ENCODE measurements at places on chromosomes 1 and 21. TPM values are rescaled to one million over a fixed set of nuclear protein-coding genes. Genes with fewer than 3 reads are reported as not detected.

GRCh38 chr1:184442260-184442659 is 55.4 kb downstream of the C1orf21 start:
- H3K4me3 ChIP-seq = no peak overlapping the region
- DNase-seq = no peak
- H3K27me3 ChIP-seq = no peaks in the 10 kb centered on the region
- no peak overlapping the region for H3K27ac ChIP-seq

DNA sequence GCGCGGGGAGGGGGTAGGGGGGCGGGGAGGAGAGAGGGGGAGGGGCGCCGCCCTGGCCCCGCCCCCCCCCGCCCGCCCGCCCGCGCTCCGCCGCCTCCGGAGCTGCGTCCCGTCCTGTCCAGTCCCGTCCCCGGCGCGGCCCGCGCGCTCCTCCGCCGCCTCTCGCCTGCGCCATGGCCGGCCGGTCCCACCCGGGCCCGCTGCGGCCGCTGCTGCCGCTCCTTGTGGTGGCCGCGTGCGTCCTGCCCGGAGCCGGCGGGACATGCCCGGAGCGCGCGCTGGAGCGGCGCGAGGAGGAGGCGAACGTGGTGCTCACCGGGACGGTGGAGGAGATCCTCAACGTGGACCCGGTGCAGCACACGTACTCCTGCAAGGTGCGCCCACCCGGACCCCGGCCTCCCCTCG is at the start of gene AGRN:
TSS of gene AGRN (plus strand) at position 121 of the 405 bp plus-strand sequence. CDS start at position 174, 53 bp downstream.
- no peak within 1 kb of the TSS for H3K27ac ChIP-seq
- DNase-seq = peak; percentile 39
- H3K4me3 ChIP-seq = peak within 1 kb of the TSS; percentile 72
- peaks cover 7% of the 10 kb centered on the region for H3K27me3 ChIP-seq

DNA sequence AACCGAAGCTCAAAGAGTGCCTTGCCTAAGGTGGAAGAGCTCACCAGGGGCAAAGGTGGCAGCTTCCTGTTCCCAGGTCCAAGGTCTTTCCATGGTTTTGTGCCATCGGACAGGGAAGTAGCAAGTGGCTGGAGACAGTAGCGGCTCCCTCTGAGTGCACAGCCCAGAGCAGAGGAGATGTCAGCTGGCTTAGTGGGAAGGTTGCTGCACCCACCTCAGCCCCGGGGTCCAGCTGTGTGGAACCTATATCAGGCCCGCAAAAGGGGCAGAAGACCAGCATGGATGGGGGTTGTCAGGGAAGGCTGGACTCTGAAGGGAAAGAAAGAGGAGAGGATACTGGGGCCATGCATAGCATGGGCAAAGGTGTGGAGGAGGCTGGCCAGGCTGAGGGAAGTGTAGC is 6.8 kb downstream of the IKBKE start:
- no peak for DNase-seq
- H3K27me3 ChIP-seq = no peaks in the 10 kb centered on the region
- no peak overlapping the region for H3K27ac ChIP-seq
- H3K36me3 ChIP-seq = peaks cover 28% of the 10 kb centered on the region
- no peak overlapping the region for H3K4me3 ChIP-seq

DNA sequence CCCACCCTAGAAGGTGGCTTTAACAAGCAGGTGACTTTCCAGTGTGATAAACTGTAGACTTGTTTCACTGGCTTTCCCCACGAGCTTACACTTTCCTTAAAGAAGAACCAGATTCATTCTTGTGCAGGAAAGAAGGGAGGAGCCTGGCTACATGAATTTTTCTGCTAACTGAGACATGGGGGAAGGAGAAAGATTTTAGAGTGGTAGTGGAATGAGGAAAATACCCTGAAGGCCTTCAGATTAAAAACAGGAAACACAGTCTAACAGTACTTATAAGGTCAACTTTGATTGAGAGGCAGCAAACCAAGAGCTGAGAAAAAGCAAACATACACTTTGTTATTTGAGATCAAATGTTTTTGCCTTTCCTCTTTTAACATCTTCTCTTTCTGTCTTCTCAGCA is 640.9 kb upstream of the PLXNA2 start:
- H3K36me3 ChIP-seq = no peaks in the 10 kb centered on the region
- H3K4me3 ChIP-seq = no peak overlapping the region
- no peaks in the 10 kb centered on the region for H3K27me3 ChIP-seq
- no peaks in the 10 kb centered on the region for H3K4me1 ChIP-seq
- H3K27ac ChIP-seq = no peak overlapping the region
- DNase-seq = no peak

DNA sequence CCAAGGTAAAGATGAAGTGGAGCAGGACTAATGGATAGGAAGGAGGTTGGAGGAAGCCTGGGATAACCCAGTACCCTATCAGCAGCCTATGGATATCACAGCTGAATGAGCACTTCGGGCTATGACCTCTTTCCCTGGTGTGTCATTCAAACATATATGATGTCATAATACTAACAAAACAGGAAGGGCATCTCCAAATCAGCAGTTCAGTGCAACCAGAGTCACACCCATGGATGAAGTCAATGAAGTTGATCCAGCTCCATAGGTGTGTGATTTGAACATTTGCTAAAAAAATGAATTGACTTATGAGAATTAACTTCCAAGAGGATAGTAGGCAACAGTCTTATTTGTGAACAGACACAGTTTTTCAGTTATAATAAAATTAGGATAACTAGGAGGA is 1.7 kb upstream of the C1orf116 start:
- no peaks in the 10 kb centered on the region for H3K36me3 ChIP-seq
- H3K4me3 ChIP-seq = no peak overlapping the region
- H3K4me1 ChIP-seq = no peaks in the 10 kb centered on the region

DNA sequence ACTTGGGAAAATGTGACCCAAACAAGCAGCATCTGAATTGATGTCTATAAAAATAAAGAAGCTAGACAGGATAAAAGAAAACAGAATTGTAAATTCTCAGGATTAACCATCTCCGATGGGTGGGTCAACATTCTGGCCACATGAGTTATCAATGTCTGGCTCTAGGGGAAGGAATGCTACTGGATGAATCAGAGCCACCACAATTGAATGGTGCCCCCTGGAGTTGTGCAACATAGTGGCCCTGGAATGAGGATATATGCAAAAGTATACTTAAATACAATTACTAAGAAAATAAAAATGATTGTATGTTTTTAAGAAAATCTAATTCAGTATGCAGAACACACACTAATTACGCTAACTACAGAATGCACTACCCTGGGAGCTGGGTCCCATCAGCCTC is 185.6 kb downstream of the TGFBR3 start:
- peaks cover 7% of the 10 kb centered on the region for H3K36me3 ChIP-seq
- H3K4me1 ChIP-seq = peaks cover 46% of the 10 kb centered on the region
- H3K27me3 ChIP-seq = no peaks in the 10 kb centered on the region
- H3K4me3 ChIP-seq = peak overlapping the region; percentile 25
- DNase-seq = no peak

- H3K4me1 ChIP-seq = peaks cover 5% of the 10 kb centered on the region
- no peak for DNase-seq
- H3K27me3 ChIP-seq = peaks cover 6% of the 10 kb centered on the region
- no peak overlapping the region for H3K4me3 ChIP-seq
- no peak overlapping the region for H3K27ac ChIP-seq
Observed at GRCh38 chr1:36625935-36626310, 143.2 kb upstream of the CSF3R start.

Gene FCRL6
- total RNA-seq = not detected

Gene MCOLN3
- total RNA-seq = 0.91 TPM

Gene XKR8
- total RNA-seq = 8.7 TPM

Gene TRABD2B
- not detected for total RNA-seq

Gene RNF186
- total RNA-seq = not detected

Gene DNAJC28
- 0.55 TPM for total RNA-seq

Gene RGS2
- total RNA-seq = 21.1 TPM

Gene SLC6A17
- 0.31 TPM for total RNA-seq

Gene ACOT11
- 1.5 TPM for total RNA-seq

Measured in activated T-cell treated with anti-CD3 and anti-CD28 coated beads, Interleukin-2, amount 50 U/mL, for 72 hours (primary cell).